ENCODE measurements at places on chromosomes 12 and 14.

DNA sequence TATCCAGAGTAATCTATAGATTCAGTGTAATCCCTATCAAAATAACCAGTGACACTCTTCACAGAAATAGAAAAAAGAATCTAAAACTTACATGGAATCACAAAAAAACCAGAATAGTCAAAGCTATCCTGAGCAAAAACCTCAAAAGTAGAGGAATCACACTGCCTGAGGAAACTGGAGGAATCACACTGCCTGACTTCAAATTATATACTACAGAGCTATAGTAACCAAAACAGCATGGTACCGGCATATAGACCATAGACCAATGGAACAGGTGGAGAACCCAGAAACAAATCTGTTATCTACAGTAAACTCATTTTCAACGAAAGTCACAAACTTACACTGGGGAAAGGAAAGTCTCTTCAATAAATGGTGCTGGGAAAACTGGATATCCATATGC is 244.0 kb downstream of the FUT8 start:
- H3K4me1 ChIP-seq, result no peaks in the 10 kb centered on the region
- H3K4me3 ChIP-seq, result no peak overlapping the region
- DNase-seq, result no peak
- H3K27ac ChIP-seq, result no peak overlapping the region
- H3K36me3 ChIP-seq, result no peaks in the 10 kb centered on the region
- no peaks in the 10 kb centered on the region for H3K27me3 ChIP-seq

GRCh38 chr14:31060253-31060875 is 34.2 kb upstream of the STRN3 start:
- DNase-seq, result no peak
- peaks cover 7% of the 10 kb centered on the region for H3K4me1 ChIP-seq
- no peaks in the 10 kb centered on the region for H3K27me3 ChIP-seq
- no peak overlapping the region for H3K4me3 ChIP-seq

GRCh38 chr14:71591929-71592328 is 340.3 kb upstream of the RGS6 start:
- H3K4me3 ChIP-seq, result no peak overlapping the region
- H3K4me1 ChIP-seq, result peaks cover 53% of the 10 kb centered on the region
- peaks cover 7% of the 10 kb centered on the region for H3K36me3 ChIP-seq
- H3K27ac ChIP-seq, result peak overlapping the region; percentile 37
- DNase-seq, result peak; percentile 45

- H3K4me3 ChIP-seq, result no peak overlapping the region
- H3K36me3 ChIP-seq, result no peaks in the 10 kb centered on the region
- no peak for DNase-seq
- H3K27ac ChIP-seq, result no peak overlapping the region
Observed at GRCh38 chr12:11321980-11322379, 11.7 kb upstream of the PRB4 start.

- no peak for DNase-seq
- no peak overlapping the region for H3K4me3 ChIP-seq
- H3K27me3 ChIP-seq, result no peaks in the 10 kb centered on the region
Observed at GRCh38 chr12:91722072-91722471, 423.6 kb downstream of the BTG1 start.

- no peak overlapping the region for H3K4me3 ChIP-seq
- H3K36me3 ChIP-seq, result no peaks in the 10 kb centered on the region
- H3K27ac ChIP-seq, result no peak overlapping the region
Observed at GRCh38 chr12:116577154-116577561, 18.0 kb downstream of the MAP1LC3B2 start.

- H3K27ac ChIP-seq, result no peak overlapping the region
- no peak overlapping the region for H3K4me3 ChIP-seq
- H3K36me3 ChIP-seq, result 0 out of 2 replicates have a peak, but pooled peaks cover 4% of the 10 kb centered on the region
- no peak for DNase-seq
- H3K4me1 ChIP-seq, result no peaks in the 10 kb centered on the region
Observed at GRCh38 chr14:63938198-63939005, 85.6 kb downstream of the SYNE2 start.

DNA sequence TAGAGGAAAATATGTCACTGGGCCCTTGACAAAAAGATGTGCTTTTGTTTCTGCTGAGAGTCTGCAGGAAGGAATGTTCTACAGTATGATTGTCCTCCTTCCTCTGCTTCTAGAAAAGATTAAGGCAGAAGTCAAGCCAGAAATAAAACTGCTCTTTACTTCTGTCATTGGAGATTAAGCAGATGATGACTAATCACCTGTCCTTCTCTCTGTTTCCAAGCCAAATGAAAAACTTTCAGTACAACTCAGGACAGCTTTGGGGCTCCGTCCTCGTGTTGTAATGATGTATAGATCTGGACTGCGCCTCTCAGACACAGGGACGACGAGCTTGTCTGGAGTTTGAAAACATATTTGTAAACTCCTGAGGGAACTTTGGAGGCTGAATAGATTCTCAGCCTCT is 159.3 kb downstream of the DYRK2 start:
- H3K4me3 ChIP-seq, result no peak overlapping the region
- H3K27me3 ChIP-seq, result no peaks in the 10 kb centered on the region
- H3K27ac ChIP-seq, result no peak overlapping the region

DNA sequence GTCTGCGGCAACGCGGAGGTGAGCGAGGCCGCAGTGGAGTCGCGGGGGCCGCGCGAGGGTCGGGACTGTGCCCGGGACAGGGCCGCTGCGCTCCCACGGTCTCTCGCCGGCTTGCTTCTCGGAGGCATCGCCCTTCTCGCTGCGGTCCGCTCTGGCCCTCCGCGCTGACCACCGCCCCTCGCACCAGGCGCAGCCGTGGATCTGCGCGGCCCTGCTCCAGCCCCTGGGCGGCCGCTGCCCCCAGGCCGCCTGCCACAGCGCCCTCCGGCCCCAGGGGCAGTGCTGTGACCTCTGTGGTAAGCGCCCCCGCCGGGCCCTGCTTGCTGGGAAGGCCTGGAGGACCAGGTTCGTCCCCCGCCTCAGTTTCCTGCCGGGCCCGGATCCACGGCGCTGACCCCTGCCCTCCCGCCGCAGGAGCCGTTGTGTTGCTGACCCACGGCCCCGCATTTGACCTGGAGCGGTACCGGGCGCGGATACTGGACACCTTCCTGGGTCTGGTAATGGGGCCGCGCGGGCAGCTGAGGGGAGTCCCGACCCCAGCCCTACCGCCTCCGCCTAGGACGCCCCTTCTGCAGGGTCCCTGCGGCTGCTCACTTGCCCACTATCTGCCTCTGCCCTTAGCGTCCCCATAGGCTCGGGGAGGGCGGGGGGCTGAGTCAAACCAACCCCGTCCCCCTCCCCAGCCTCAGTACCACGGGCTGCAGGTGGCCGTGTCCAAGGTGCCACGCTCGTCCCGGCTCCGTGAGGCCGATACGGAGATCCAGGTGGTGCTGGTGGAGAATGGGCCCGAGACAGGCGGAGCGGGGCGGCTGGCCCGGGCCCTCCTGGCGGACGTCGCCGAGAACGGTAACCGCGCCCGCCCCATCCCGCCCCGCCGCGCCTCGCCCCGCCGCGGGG is 7.0 kb downstream of the AMN start:
- H3K27me3 ChIP-seq, result peaks cover 31% of the 10 kb centered on the region
- peaks cover 20% of the 10 kb centered on the region for H3K36me3 ChIP-seq
- no peak for DNase-seq
- H3K4me3 ChIP-seq, result no peak overlapping the region
- peaks cover 17% of the 10 kb centered on the region for H3K4me1 ChIP-seq

DNA sequence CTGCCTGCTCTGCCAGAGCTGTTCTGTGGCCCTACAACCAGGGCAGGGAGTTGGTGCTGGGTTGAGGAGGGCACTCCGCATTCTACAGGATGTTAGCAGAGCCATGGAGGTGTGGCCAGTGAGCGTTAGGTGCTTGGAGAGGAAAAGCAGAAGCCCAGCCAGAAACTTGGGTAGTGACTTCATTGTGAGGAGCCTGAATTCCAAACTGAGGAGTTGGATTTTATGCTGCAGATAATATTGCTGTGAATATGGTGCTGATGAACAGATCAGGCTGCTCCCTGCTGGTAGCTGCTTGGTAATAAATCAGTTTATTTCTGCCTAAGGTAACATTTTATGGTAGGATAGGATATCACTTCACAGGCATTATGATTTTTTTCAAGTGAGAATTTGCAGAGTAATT is 7.1 kb upstream of the CCDC175 start:
- no peaks in the 10 kb centered on the region for H3K4me1 ChIP-seq
- no peaks in the 10 kb centered on the region for H3K27me3 ChIP-seq
- no peak for DNase-seq
- H3K36me3 ChIP-seq, result no peaks in the 10 kb centered on the region

DNA sequence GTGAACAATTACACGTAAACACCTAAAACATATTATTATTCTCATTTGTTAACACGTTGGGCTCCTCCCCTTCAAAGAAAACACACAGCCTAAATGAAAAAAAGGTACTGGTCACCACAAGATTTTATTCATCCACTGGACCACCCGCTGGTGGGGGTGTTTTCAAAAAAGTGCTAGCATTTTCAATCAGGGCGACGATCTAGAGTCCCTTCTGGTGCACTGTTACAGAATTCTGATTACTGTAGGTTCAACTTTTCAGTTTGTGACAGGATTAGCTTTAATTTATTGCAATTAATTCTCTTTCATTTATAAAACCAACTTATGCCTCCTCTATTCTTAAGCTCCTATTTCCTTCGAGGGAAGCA is 443 bp downstream of the MAGOHB start:
- H3K4me3 ChIP-seq, result peak overlapping the region; percentile 65
- peak overlapping the region; percentile 95 for H3K27ac ChIP-seq
- H3K36me3 ChIP-seq, result peaks cover 44% of the 10 kb centered on the region
- no peaks in the 10 kb centered on the region for H3K27me3 ChIP-seq
- DNase-seq, result no peak
- H3K4me1 ChIP-seq, result peaks cover 17% of the 10 kb centered on the region

DNA sequence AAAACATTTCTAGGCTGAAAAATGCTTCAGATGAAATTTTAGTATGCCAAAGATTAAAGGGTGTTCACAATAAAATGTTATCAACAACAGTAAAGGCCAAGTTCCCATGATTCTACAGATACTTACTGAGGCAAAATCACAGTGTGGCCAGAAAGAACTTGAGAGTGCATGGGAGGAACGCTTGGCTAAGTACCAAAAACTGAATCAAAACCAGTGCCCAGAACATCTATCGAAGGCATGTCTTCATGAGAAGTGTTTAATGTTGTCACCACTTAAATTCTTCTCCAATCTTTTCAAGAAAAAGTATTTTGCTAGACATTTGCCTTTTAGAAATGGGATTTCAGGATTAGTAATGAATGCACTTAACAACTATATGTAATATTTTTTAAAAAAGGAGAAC is 41.5 kb downstream of the KIF21A start:
- no peaks in the 10 kb centered on the region for H3K36me3 ChIP-seq
- no peaks in the 10 kb centered on the region for H3K27me3 ChIP-seq
- no peak overlapping the region for H3K4me3 ChIP-seq
- no peak overlapping the region for H3K27ac ChIP-seq
- H3K4me1 ChIP-seq, result no peaks in the 10 kb centered on the region

All from SJSA1 (cell line).